Activated naive CD4-positive, alpha-beta T cell treated with anti-CD3 and anti-CD28 coated beads, Interleukin-2, amount 50 U/mL, for 72 hours (primary cell): ENCODE measurements at places on chromosomes 7 and 10. TPM values are rescaled to one million over a fixed set of nuclear protein-coding genes. Genes with fewer than 3 reads are reported as not detected.
A peak's percentile ranks its signal among the peaks of the same experiment; 100 is the strongest.

GRCh38 chr7:158161194-158161593 lies 426.4 kb downstream of the PTPRN2 start:
- no peak for DNase-seq

DNA sequence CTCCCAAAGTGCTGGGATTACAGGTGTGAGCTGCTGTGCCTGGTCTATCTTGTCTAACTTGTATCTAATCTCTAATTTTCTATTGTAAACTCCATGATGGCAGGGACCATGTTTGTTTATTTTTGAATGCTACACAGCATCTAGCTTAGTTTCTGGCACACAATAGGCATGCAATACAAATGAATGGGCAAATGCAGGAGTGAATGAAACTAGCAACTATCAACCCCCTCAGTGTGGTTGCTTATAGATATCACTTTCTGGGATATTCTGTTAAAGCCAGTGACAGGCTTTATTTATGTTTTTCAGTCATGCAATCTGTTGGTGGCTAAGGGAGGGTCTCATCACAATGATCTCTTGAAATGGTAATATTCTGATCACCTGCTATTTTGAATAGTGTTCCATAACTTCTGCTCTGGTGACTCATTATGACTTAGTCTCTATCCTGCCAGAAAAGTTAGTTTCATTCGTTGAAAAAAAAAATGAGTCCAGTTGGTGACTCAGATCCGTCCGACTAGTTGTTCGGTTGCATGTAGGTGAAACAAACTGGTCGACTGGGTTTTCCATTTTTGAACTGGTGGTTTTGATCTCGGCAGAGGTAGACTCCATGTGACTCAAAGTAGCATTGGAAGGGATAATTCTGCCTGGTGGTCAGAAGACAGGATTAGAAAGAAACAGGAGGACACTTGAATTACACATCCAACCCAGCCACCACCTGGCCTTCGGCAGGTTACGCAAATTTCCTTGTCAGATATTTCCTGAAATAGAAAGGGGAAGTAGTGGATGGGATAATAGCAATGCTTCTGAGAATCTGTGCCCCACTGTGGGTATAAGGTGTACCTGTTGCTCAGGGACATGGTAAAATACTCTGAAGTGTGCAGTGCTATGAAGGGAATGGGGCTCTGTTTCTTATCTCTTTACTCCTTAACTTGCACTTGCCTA lies 76.8 kb downstream of the GATA3 start:
- DNase-seq, result peak; percentile 69

GRCh38 chr10:97643441-97643985 lies 3.0 kb downstream of the PI4K2A start:
- no peak for DNase-seq

GRCh38 chr10:52332815-52333214 lies 18.7 kb downstream of the DKK1 start:
- no peak for DNase-seq

Gene TEX47
- total RNA-seq, result not detected

DNA sequence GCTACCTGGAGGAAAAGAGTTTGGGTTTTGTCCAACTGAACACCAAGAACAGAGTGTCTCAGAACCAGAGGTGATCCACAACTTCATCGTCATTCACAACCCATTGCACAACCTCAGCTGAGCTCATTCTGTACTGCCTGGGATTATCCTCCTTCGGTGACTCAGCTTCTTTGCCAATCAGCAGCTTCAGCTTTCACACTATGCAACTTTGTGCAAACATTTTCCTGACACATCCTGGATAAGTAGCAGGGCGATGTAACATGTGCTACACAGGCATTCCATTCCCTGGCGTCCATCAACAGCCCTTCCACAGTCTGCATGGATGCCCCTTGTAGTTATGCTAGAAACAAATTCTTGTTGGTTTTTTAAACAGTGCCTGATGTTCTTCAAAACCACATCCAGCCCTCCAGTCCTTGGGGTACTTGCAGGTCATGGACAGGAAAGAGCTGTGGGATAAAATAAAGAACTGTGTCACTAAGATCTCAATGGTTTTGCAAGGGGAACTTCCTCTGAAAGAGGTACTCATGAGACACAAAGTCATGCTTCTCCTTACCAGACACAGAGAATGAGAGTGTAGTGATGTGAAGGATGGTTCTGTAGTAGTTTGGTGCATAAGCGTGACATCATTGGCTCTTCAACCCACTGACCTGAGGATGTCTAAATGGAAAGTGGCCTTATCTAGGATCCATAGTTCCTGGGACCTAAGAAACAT lies 478.5 kb downstream of the KIF20B start:
- DNase-seq, result no peak

Gene GSAP
- total RNA-seq, result 1.2 TPM

Gene WDR86
- not detected for total RNA-seq

DNA sequence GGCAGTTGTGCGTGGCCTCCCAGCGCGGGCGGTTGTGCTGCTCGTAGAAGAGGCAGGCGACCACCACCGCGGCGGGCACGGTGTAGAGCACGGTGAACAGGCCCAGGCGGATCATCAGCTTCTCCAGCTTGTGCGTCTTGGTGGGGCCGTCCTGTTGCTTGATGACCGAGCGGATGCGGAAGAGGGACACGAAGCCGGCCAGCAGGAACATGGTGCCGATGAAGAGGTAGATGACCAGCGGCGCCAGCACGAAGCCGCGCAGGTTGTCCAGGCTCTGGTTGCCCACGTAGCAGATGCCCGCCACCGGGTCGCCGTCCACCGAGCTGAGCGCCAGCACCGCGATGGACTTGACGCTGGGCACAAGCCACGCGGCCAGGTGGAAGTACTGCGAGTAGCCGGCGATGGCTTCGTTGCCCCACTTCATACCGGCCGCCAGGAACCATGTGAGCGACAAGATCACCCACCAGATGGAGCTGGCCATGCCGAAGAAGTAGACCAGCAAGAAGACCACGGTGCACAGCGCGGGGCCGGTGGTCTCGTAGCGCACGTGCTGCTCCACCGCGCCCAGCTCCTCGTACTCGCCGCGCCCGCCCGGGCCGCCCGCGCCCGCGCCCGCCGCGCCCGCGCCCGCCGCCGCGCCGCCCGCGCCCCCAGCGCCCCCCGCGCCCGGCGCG lies 2.2 kb downstream of the FZD8 start:
- peak; percentile 11 for DNase-seq
